Fibroblast of mammary gland (primary cell): ENCODE measurements at places on chromosomes 13 and 19.
A peak's percentile ranks its signal among the peaks of the same experiment; 100 is the strongest.

- DNase-seq, result peak; percentile 84
Measured at GRCh38 chr19:44925114-44925891, 10.9 kb downstream of the APOC1 start.

DNA sequence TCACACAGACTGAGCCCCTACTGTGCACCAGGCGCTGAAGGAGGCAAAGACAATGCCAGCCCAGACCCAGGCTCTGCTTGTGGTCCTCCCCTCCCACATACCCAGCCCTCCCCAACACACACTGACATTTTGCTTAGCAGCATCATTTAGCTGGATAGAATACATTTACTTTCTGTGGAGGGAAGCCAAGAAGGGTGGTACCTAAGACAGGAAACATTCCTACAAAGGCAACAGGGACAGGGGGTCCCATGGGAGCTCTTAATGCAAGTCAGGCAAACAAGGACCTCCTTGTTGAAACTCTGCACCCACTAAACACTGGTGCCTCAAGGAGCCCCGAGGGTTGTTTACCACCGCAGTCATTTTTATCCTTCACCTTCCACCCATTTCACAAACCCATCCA lies 77.0 kb upstream of the ZNF507 start:
- no peak for DNase-seq

GRCh38 chr19:45038931-45039893 lies at the start of gene CLASRP:
CLASRP (plus strand) TSS chr19:45039045; CDS start chr19:45040213, 1,168 bp downstream.
- peak; percentile 85 for DNase-seq

DNA sequence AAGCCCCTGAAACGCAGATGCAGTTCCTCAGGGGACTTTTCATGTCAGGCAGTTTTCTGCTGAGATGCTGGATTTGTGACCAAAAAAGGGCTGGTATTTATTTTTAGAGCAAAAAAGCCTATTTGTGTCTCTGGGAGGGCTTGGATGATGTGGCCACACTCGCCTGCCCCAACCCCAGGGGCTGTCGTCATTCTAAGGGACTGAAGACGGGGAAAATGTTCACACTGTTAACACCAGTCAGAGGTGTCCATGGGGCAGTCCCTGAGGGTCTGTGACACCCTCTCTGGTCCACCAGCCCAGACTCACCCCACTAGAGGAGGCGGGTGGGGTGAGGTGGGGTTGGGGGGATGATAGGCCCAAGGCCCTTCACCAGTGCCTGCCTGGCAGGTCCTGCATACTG lies 15.9 kb upstream of the EPHX3 start:
- DNase-seq, result no peak

GRCh38 chr13:41236369-41236768 lies 27.0 kb downstream of the MTRF1 start:
- DNase-seq, result no peak

DNA sequence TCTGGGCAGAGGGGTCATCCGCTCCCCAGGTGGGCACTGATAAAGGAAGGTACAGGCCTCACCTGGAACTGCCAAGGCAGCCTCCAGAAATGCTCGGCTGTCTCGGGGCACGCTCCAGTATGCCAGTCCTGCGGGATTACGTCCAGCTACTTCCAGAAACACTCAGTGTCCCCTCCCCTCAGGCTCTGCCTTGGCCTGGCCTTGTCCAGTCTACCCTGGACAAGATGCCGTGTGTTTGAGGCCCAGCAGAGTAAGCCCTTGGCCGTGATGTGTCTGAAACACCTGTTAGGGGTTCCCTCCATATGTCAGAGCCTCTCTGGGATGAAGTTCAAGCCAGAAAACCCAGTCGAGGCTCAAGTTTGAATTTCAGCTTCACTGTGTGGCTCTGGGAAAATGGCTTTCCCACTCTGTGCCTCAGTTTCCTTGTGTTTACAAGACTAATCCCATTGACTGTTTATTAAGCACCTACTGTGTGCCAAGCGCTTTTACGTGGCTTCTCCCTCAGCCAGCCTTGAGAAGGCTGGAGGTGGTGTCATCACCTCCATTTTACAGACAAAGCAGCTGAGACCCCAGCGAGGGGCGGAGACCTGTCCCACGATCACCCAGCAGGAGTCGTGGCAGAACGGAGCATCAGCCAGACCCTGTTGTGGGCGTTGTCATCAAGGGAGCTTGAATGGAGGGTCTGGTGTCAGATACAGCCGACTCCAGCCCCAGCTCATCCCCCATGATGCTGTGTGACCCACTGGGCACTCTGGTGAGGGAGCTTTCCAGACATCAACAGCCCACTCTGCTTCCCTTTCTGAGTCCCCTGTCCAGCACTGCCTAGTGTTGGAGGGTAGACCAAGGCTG lies 2.0 kb upstream of the PIK3R2 start:
- peak; percentile 10 for DNase-seq

DNA sequence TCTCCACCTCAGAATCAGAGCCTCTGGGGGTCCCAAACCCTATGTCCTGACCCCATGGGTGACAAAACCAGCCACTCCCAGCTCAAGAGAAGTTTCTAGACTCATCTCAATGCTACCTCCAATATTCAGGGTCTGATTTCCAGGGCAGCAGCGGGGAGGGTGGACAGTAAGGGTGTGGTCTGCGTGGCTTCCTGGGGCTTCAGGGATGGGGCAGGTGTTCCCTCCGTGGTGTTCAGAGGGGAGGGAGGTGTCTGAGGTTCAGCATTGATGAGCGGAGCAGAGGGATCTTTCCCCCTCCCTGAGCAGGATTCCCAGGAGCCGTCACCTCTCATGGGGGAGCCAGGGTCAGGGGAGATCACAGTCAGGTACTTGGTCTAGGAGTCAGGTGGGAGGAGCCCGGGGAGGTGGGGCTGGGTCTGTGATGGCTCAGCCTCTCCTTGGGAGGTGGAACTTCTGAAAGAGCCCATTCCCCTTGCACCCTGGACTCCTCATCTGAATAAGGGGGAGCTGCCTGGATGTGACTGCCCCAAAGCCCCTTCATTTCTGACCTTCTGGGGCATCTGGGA lies 2.9 kb downstream of the LILRA2 start:
- no peak for DNase-seq

DNA sequence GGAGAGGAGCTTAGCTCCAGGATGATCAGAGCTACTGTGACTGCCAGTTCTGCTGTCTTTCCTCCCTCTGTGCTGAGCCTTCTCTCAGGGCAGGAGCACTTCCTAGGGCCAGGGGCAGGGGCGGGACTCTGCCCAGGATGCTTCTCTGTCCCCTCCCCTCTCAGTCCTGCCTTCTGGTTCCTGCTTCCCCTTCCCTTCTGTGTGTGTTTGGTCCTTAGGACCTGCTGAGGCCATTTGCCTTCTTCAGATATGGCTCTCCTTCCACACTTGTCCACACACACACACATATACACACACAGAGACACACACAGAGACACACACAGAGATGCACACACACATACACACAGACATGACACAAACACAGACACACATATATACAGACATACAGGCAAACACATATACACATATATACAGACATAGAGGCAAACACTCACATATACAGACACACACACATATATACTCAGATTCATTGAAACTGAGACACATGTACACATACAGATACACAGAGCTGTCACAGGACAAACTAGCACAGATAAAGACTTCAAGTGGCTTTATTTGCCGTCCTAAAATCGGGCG lies 22.0 kb upstream of the CD177 start:
- DNase-seq, result no peak

DNA sequence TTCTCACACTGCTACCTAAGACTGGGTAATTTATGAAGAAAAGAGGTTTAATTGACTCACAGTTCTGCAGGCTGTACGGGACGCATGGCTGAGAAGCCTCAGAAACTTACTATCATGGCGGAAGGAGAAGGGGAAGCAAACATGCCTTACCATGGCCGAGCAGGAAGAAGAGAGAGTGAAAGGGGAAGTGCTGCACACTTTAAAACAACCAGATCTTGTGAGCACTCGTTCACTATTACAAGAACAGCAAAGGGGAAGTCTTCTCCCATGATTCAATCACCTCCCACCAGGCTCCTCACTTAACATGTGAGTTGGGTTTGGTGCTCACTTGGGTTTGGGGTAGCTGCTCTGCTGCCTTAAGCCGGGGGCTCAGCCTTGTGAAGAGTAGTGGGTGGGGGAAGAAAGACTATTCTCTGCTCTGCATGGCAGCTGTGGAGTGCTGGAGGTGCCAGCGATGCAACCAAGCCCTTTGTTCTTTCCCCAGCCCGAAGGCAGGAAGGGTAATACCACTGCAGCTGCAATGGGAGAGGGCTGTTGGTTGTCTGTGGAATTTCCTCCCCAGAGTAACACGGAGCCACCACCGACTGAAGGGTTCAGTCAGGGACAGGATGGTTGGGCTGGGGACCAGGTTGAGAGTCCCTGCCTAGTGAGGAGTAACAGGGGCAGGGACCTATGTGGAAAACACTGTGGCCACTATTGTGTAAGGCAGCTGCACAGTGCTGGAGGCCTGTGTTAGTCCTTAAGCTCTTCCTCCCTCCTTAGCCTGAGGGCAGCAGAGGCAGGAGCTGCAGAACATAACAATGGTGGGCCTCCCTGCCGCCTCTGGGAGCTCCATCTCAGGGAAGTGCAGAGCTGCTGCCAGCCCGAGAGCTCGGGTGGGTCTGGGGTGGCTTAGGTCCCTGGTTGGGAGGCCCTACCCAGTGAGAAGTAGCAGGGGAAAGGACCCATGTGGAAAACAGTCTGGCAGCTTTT lies 1262.5 kb downstream of the EFNB2 start:
- DNase-seq, result no peak

GRCh38 chr19:12497032-12497431 lies 12.4 kb upstream of the ZNF709 start:
- no peak for DNase-seq

DNA sequence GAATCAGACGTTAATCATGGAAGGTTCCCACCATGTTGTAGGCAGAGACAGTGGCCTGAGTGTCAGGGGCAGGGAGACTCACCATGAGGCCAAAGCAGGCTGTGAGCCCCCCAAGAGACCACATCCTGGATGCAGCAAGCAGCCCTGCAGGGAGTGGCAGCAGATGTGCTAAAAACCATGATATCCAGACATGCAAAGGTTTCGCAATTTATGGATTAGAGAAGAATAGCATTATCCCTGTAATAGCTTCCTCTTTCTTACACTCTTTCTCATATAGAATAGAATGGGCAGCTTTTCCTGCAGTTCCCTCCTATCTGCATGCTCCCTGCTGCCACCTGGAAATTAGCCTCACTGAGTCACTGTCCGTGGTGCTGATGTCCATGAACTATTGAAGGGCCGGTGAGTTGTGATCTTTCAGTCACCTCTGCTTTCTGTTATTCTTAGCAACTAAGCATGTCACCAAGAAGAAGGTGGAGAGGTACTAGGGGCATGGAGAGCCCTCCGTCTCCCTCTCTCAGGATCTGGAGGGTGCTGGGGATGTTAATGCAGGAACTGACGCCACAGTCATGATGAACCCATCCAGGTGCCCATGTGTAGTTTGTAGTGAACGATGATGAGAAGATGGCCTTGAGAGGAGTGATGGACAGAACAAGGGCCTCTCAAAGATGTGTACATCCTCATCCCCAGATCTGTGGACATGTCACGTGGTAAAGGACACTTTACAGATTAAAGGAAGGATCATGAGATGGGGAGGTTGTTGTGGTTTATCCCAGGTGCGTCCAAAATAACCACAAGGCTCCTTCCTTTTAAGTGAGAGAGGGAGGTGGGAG lies 9.9 kb downstream of the CEACAM4 start:
- DNase-seq, result peak; percentile 3

- DNase-seq, result no peak
Measured at GRCh38 chr19:5478241-5478924, 23.2 kb downstream of the ZNRF4 start.

GRCh38 chr19:32976223-32976805 lies 4.3 kb downstream of the FAAP24 start:
- peak; percentile 66 for DNase-seq

GRCh38 chr19:2380567-2380966 lies 20.5 kb downstream of the TMPRSS9 start:
- DNase-seq, result no peak

DNA sequence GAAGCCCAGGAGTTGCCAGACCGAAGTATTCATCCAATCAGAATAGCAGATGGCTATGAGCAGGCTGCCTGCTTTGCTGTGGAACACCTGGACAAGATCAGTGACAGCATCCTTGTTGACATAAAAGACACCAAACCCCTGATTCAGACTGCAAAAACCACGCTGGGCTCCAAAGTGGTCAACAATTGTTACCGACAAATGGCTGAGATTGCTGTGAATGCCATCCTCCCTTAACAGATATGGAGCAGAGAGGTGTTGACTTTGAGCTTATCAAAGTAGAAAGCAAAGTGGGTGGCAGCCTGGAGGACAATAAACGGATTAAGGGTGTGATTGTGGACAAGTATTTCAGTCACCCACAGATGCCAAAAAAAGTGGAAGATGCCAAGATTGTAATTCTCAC lies 250.3 kb upstream of the OBI1 start:
- DNase-seq, result no peak

DNA sequence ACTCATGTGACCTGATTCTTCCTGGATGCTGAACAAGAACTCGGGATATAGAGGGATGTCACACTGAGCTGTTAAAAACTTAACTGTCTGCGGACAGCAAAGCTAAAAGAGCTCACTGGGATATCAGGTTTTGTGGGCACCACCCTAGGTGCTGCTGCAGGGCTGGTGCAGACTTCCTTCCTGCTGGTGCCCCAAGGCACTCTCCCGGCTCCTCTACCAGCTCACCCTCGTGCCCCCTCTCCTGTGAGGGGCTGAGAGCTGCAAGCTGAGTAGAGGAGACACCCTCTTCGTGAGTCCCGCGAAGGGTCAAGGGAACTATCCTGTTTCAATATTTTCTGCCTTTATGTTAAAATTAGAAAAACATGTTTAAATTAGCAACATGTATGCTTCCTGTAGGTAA lies 1475.7 kb downstream of the EFNB2 start:
- DNase-seq, result no peak

DNA sequence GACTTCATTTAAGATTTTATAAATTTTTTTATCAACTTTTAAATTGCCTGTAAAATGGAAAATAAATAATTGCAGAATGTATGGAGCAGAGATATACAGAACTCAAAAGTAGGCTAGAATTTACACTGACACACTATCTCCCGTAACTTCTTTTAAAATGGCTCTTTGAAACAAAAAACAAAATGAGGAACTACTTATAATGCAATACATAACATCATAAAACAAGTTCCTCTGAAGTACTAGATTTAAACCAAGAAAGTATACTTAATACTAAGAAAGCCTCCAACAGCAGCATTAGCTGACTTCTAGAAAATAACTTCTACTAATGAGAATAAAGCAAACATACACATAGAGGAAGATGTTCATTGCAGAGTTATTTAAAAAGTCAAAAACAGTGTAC lies 17.0 kb downstream of the RBM26 start:
- no peak for DNase-seq

GRCh38 chr19:49591731-49592485 lies 926 bp downstream of the PRR12 start:
- peak; percentile 37 for DNase-seq
